Nucleus accumbens (tissue), 56 donors: ENCODE measurements at places on chromosomes 2 and 18.

DNA sequence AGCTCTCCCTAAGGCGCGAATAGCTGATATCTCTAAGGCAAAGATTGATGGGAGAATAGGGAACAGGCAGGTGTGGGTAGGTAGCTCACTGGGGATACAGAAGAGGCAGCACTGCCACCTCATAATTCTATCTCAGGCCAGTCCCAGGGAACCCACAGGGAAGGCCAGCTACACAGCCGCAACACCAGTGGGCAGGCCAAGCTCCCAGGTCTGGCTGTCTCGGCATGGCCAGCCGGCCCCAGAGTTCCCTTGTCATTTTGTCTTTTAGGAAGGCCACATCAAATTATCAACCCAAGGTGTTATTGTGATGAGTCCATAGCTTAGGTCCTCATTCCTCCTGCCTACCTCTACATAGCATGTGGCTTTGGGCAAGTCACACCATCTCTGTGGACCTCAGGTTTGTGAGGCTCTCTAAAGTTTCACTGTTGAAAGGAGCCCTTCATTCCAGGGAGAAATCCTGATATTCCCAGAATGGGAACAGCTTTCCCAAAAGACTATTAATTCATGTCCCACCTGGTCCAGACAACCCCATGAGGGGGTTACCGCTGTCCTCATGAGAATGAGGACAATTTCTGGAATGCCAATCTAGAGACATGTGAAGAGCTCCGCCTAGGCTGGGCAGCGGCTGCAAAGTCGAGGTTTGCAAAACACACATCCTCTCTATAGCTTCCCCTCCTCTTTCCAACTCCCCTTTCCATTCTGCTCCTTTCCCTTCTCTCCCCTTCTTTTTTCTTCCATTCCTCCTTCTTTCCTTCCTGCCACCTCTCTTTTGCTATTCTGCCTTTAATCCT is 287.1 kb upstream of the ID2 start:
- no peak for DNase-seq

DNA sequence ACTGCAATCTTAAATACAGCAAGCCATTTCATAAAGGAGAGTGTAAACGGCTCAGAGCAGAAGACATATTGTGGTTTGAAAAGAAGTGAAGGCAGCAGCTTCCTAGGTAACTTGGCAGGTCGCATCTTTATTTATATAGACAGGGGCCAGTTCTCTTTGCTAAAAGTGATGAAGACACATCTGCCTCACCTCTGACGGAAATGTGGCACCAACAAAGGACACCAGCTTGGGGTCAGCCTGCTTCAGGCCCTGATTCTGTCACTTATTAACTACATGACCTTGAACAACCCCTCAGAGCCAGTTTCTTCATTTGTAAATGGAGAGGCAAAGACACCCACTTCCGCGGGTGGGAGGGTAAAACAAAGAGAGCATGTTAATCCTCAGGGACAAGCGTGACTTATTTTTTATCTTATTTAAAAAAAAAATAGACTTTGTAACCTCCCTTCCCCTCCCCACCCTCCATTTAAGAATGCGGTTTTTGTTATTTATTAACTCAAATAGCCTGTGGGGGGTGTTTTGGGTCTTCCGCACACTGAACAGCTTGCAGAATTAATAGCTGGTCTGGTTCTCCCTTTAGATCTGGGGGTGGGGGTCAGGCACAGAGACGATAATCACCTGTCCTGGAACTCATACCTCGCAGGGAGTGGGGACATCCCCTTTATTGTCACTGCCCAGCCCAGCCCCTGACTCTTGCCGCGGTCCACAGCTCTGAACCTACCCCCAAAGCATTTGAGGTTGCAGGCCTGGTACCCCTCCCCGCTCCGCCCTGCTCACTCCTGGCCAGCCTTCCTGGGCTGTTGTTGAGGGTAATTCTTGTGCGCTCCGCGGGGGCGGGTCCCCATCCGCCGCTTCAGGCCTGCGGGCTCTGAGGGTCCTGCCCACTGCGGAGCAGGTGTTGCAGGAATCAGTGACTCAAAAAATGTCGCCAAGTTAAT is 64.2 kb upstream of the TMEM17 start:
- no peak for DNase-seq

GRCh38 chr18:60090170-60090569 is 190.4 kb downstream of the PMAIP1 start:
- no peak for DNase-seq

- DNase-seq = no peak
Measured at GRCh38 chr2:107738266-107738665, 88.4 kb upstream of the RGPD4 start.

DNA sequence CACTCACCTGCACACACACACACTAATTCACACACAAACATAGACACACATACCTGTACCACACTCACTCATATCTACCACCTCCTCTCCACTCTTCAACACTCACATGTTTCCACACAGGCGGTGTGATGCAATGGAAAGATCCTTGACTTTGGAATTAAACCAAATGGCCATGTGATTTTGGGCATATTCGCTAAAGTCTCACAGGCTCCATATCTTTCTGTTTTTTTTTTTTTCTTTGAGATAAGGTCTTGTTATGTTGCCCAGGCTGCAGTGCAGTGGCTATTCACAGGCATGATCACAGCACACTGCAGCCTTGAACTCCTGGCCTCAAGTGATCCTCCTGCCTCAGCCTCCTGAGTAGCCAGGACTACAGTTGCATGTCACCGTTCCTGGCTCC is 91.1 kb upstream of the MEX3C start:
- DNase-seq = no peak

DNA sequence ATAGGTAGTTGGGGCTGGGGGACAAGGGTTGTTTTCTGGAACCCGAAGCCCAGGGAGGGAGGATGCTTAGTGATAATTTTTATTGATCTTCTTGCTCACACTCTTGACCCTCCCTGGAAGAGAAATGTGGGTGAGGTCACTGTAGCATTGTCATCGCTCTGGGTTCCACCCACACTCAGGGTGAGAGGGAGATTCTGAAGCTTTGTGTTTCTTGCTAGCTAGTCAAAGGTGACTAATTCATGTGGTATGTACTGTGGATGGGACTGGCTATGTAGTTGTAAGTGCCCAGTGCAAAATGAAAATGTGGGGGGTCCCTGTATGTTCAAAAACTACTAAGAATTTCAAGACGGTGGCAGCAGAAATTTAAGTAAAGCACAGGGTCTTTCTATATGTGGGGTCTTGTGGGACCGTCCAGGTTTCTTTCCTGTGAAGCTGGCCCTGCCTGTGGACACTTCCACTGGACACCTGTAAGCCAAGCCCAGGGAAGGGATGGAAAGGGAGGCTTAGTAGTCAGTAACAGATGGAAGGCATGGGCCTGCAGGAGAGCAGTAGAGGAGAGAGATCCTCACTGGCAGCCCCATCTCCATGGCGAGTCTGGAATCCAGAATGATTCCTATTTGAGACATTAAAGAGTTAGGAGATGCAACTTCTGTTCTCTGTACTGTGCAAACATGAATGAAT is 35.0 kb downstream of the TSN start:
- DNase-seq = no peak
